Body of pancreas (tissue), 4 donors: ENCODE measurements at places on chromosomes 11 and 22. TPM values are rescaled to one million over a fixed set of nuclear protein-coding genes. Genes with fewer than 3 reads are reported as not detected.

Gene SGSM1
- 4.6 TPM for total RNA-seq

Gene KRTAP5-1
- not detected for total RNA-seq

Gene TSGA10IP
- total RNA-seq = not detected

Gene MMP1
- total RNA-seq = not detected

Gene KCNQ1OT1
- 9.2 TPM for total RNA-seq

Gene GPR83
- not detected for total RNA-seq

Gene ATL3
- total RNA-seq = 32.7 TPM

Gene BIK
- total RNA-seq = 11.5 TPM

Gene SHANK3
- total RNA-seq = 6.0 TPM

DNA sequence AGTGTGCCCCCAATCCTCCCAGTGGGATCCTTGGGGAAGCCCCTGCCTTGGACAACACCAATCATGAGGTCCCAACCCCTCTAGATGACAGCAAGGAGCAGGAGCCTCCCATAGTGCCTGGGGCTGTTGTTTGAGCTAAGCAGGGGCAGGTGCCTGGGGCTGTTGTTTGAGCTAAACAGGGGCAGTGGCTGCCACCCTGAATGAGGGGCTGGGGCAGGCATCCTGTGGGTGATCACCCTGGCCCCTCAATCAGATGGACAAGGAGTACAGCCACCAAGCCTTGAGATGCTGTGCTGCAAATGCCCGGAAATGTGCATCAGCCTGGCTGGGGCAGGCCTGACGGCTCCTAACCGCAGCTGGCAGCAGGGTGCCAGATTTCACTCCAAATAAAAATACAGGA is 66.7 kb downstream of the MYEOV start:
- H3K4me1 ChIP-seq = no peaks in the 10 kb centered on the region
- no peak overlapping the region for H3K27ac ChIP-seq

GRCh38 chr11:27497284-27497866 is 9.2 kb downstream of the LIN7C start:
- peaks cover 19% of the 10 kb centered on the region for H3K36me3 ChIP-seq
- H3K4me3 ChIP-seq = no peak overlapping the region
- no peak for DNase-seq
- peaks cover 21% of the 10 kb centered on the region for H3K4me1 ChIP-seq

- DNase-seq = no peak
- H3K4me3 ChIP-seq = no peak overlapping the region
- no peaks in the 10 kb centered on the region for H3K27me3 ChIP-seq
- H3K36me3 ChIP-seq = no peaks in the 10 kb centered on the region
- no peak overlapping the region for H3K27ac ChIP-seq
- H3K4me1 ChIP-seq = no peaks in the 10 kb centered on the region
These were observed 273.7 kb upstream of the KIRREL3 start for GRCh38 chr11:127274328-127274676.

DNA sequence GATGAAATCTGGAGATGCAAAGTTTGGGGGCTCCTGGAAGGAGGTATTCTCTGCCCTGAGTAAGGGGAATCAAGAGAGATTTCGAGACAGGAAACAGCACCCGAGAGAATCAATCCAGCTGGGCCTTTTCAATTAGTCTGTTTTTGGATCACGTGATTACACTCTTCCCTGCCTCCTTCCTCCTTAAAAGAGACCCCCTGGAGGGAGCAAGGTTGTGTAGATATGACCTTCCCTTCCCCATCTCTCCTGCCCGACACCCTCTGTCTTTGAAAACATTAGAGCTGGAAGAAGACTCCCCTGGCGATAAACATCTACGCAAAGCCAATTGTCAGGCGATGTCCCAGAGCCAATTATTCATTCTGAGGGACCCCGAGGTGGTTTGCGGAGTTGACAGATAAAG is 407.9 kb downstream of the MIAT start:
- no peaks in the 10 kb centered on the region for H3K36me3 ChIP-seq
- H3K4me1 ChIP-seq = no peaks in the 10 kb centered on the region
- DNase-seq = no peak
- H3K27me3 ChIP-seq = no peaks in the 10 kb centered on the region
- no peak overlapping the region for H3K4me3 ChIP-seq

- no peaks in the 10 kb centered on the region for H3K36me3 ChIP-seq
- no peak overlapping the region for H3K4me3 ChIP-seq
- H3K4me1 ChIP-seq = peaks cover 13% of the 10 kb centered on the region
- no peak for DNase-seq
- no peak overlapping the region for H3K27ac ChIP-seq
- H3K27me3 ChIP-seq = no peaks in the 10 kb centered on the region
These were observed 53.0 kb upstream of the RDX start for GRCh38 chr11:110349138-110349996.

- no peaks in the 10 kb centered on the region for H3K36me3 ChIP-seq
- no peak for DNase-seq
- no peaks in the 10 kb centered on the region for H3K4me1 ChIP-seq
- H3K4me3 ChIP-seq = no peak overlapping the region
These were observed 66.9 kb downstream of the MPPED1 start for GRCh38 chr22:43478621-43479300.

DNA sequence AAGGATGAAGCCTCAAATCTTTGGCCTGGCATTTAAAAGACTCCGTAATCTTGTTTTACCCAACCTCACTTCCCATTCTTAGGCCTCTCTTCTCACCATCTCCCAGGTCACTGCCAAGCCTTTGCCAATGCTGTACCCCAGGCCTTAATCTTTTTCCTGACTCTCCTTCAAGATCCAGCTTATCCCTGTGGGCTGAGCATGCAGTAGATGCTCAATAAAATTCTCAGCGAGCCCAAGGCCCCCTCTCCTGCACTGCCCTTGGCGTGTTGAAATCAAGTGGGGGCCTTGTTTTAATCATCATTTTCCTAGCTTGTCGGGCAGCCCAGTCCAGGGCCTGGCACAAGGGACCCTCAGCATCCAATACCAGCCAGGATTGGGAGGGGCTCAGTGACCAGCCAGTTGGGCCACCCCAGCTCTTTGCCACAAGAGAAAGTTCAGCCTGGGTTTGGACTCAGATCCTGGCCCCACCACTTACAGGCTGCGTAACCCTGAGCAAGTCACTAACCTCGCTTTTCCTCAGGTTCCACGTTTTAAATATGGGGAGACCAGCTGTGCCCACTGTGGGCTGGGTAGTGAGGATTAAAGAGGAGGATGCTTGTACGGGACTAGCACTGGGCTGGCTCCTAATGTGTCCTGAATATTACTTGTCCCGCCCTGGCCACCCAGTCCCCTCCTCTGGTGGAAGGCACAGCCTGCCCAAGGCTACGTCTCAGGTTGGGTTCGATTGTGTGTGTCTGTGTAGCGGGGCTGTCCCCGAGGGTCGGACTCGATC is 943 bp upstream of the YWHAH start:
- peak overlapping the region; percentile 98 for H3K27ac ChIP-seq
- no peaks in the 10 kb centered on the region for H3K36me3 ChIP-seq
- H3K4me1 ChIP-seq = peaks cover 33% of the 10 kb centered on the region
- no peak for DNase-seq
- H3K27me3 ChIP-seq = no peaks in the 10 kb centered on the region
- H3K4me3 ChIP-seq = no peak overlapping the region

DNA sequence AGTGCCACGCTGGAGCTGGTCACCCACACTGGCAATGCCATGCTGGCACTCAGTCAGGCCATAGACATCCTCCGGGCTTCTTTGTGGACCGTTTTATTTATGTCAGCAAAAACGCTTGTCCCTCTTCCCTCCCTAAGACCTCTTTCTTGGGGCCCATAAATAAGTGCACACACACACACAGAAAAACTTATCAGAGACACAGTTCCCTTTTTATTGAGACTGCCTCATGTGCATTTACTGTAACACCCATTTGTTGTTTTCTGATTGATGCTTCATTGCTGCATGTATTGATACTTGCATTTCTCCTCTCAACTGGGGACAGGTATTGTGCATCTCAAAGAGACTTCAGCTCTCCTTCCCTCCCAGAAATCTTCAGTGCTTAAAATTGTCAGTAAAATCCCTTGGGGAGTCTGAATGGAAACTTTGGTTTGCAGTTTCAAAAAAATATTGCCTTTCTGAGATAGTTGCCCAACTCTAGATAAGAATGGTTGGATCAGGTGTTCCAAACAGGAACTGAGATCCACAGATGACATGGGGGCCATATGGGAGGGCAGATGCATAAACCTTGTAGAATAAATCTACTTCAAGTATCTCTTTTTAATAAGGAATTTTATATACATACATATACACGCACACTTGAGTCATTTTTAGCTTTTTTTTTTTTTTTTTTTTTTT is 50.9 kb downstream of the PPP2R1B start:
- DNase-seq = no peak
- no peak overlapping the region for H3K27ac ChIP-seq
- no peak overlapping the region for H3K4me3 ChIP-seq
- no peaks in the 10 kb centered on the region for H3K36me3 ChIP-seq

DNA sequence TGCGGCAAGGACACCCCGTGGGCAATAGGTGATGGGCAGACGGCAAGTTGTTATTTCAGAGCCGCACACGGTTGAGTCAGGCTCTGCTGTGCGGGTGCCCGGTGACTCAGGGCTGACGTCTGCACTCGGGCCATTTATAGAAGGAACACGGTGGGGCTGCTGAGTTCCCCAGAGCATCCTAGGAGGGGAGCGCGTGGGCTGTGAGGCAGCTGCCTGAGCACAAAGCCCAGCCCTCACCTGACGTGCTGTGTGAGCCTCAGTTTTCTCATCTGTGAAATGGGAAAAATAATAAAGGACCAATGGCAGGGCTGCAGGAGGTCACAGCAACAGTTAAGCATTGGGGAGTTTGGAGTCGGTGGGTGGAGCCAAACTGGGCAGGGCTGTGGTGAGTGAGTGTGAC is 11.3 kb upstream of the RHOD start:
- no peak overlapping the region for H3K4me3 ChIP-seq
- H3K27me3 ChIP-seq = no peaks in the 10 kb centered on the region
- H3K4me1 ChIP-seq = no peaks in the 10 kb centered on the region
- no peak for DNase-seq

GRCh38 chr11:34189191-34189590 is 83.8 kb downstream of the NAT10 start:
- H3K27me3 ChIP-seq = no peaks in the 10 kb centered on the region
- peaks cover 4% of the 10 kb centered on the region for H3K4me1 ChIP-seq
- no peak overlapping the region for H3K4me3 ChIP-seq

DNA sequence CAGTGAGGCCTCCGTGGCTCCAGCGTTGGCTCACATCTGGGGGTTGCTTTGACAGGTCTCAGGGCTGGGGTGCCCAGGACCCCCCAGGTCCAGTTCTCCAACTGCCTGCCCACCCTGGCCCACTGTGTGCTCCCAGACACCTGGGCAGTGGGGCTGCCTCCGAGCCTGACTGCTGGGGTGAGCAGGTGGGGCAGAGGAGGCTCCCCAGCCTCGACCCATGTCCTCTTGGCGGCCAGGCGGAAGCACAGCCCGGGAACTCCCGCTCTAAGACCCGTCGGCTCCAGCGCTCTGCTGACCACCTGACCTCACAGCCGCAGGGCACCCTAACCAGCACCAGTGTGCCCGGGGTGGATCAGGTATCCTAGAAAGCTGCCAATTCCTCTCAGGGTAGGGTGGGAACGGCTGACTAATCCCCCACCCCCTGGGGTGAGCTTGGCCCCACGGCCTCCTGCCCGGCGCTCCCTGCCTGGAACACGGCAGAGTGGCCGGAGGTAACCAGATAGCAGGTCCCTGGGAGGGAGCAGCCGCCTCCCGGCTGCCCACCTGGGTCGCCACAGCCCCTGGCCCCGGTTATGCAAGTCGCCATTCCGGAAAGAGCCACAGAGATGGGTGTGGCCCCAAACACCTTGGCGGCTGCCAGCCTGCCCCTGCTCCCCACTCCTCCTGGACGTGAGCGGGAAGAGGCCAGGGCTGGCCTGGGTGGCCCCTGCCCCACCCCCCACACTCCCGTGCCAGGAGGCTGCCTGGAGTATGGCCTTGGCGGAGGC is 19.2 kb upstream of the MUC5B start:
- peaks cover 6% of the 10 kb centered on the region for H3K4me1 ChIP-seq
- no peak overlapping the region for H3K27ac ChIP-seq
- peak; percentile 11 for DNase-seq
- no peak overlapping the region for H3K4me3 ChIP-seq

DNA sequence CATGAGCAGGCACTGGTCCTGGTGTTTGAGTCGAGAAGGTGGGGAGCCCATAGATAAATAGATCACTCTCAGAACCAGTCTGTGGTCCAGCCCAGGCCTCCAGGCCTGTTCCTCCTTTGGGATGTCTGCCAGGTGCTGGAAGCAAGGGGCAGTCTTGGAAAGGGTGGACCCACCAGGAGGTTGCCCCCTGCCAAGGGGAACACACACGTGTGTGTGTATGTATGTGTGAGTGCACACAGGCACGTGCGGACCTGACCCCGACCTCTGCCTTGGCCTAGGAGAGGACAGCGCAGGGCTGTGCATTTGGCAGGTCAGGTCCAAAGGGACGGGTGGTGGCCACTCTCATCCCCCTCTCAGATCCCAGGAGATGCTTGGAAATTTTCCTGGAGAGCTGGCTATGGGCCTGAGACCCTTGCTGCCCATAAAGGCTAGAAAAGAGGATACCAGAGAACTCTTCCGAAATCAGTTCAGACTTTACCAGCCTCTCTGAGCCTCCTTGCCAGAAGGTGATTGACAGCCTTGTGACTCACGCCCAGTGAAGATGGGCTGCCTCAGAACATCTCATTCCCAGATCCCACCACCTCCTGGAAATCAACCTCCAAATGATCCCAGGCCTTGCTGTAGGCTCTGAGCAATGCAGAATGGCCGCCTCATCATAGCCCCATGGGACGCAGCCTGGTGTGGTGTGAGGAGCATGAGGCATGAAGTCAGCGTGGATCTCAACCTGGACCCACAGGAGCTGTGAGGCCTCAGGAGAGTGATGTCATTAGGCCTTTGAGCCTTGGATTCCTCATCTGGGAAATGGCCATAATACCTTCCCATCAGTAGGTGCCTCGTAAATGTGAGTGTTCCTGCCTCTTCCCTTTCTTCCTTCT is 24.0 kb upstream of the CREB3L1 start:
- no peaks in the 10 kb centered on the region for H3K27me3 ChIP-seq
- no peak for DNase-seq
- peaks cover 15% of the 10 kb centered on the region for H3K4me1 ChIP-seq
- no peak overlapping the region for H3K27ac ChIP-seq
- no peak overlapping the region for H3K4me3 ChIP-seq

GRCh38 chr11:127683321-127683720 is 682.8 kb upstream of the KIRREL3 start:
- no peak overlapping the region for H3K27ac ChIP-seq
- no peaks in the 10 kb centered on the region for H3K4me1 ChIP-seq
- no peaks in the 10 kb centered on the region for H3K27me3 ChIP-seq
- no peak for DNase-seq

- H3K27me3 ChIP-seq = no peaks in the 10 kb centered on the region
- H3K36me3 ChIP-seq = no peaks in the 10 kb centered on the region
- no peaks in the 10 kb centered on the region for H3K4me1 ChIP-seq
- no peak overlapping the region for H3K27ac ChIP-seq
These were observed 30.6 kb upstream of the PIK3C2A start for GRCh38 chr11:17238377-17238776.

DNA sequence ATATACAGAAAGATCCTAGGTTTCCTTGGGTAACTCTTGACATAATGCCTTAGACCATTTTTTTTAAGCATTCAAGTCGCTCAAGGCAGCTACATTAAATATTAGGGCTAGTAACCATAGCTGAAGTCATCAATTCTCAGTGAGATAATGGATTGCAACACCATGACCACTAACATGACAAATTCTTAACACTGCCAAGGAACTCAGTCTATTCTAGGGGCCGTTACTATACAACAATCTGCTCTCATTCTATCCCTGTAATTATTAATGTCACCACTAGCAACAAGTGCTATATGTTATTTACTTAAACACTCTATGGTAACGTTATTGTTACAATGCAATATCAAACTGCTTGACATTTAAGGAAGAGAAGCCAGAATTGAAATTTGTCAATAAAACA is 3.2 kb upstream of the STK33 start:
- DNase-seq = no peak
- H3K27ac ChIP-seq = no peak overlapping the region
- no peaks in the 10 kb centered on the region for H3K36me3 ChIP-seq
- no peaks in the 10 kb centered on the region for H3K27me3 ChIP-seq
- peaks cover 14% of the 10 kb centered on the region for H3K4me1 ChIP-seq
